ENCODE measurements at places on chromosomes 13 and 19. TPM values are rescaled to one million over a fixed set of nuclear protein-coding genes. Genes with fewer than 3 reads are reported as not detected.

Gene ALDH16A1
- 22.5 TPM for polyA plus RNA-seq

GRCh38 chr13:44165221-44165888 is 208.3 kb upstream of the SERP2 start:
- DNase-seq, result no peak

- no peak for DNase-seq
Measured at GRCh38 chr19:1070576-1070930, 3.6 kb downstream of the ARHGAP45 start.

DNA sequence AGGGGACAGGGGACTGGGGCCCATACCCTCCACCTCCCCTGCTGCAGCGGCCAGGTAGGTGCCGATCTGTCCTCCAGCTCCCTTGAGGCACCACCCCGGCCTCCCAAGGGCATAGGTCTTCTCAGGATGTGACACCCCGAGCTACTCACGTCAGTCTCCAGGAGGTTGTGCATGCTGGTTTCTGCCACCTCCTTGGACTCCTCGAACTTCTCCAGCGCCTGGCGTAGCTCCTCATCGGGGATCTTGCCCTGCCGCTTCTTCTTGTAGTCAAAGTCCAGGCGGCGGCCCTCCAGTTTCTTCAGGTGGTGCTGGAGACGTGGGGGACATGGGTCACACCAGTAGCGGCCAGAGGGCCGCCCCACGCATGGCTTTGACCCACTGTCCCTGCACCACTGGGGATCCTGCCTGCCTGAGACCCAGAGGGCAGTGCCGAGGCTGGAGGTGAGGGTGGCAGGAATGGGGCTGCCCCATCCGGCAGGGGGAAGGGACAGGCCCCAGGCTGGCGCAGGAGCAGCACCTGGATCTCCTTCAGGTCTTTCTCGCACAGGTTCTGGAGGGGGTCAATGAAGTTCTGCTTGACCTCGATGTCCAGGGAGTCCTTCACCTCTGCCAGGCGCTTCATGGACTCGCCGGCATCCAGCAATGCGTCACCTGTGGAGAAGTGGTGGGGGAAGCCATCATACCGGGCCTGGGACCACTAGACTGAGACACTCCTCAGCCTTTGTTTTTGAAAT is 20.4 kb downstream of the MPND start:
- DNase-seq, result no peak
